ENCODE measurements at places on chromosomes 2 and 18. TPM values are rescaled to one million over a fixed set of nuclear protein-coding genes. Genes with fewer than 3 reads are reported as not detected.
A peak's percentile ranks its signal among the peaks of the same experiment; 100 is the strongest.

Gene SERPINB4
- total RNA-seq, result not detected

- no peak for DNase-seq
- no peaks in the 10 kb centered on the region for H3K27me3 ChIP-seq
- H3K27ac ChIP-seq, result no peak overlapping the region
- H3K4me1 ChIP-seq, result no peaks in the 10 kb centered on the region
Observed at GRCh38 chr18:50115095-50115494, 79.9 kb downstream of the MYO5B start.

GRCh38 chr2:96734880-96735583, 4.8 kb downstream of the LMAN2L start:
- H3K36me3 ChIP-seq, result peaks cover 7% of the 10 kb centered on the region
- no peak overlapping the region for H3K4me3 ChIP-seq
- DNase-seq, result no peak
- peaks cover 6% of the 10 kb centered on the region for H3K4me1 ChIP-seq
- H3K27me3 ChIP-seq, result no peaks in the 10 kb centered on the region
- H3K27ac ChIP-seq, result no peak overlapping the region

DNA sequence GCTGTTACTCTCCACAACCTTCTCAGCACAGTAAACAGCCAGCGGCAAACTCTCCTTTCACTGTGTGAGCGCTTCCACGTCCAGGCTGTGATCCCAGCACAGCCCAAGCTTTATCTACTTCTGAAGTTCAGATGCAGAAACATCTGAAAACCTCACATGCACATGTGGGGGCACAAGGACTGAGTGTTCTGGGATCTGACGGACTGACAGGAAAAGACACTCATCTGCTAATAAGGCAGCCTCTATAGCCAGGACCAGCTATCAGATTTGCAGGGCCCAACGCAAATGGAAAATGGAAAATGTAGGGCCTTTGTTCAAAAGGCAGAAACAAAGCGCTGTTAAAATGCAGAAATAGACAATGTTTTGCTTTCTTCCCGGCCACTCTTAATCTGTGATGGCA, 133.8 kb upstream of the ARHGAP28 start:
- H3K4me3 ChIP-seq, result no peak overlapping the region
- no peak overlapping the region for H3K27ac ChIP-seq
- H3K36me3 ChIP-seq, result no peaks in the 10 kb centered on the region
- H3K4me1 ChIP-seq, result no peaks in the 10 kb centered on the region
- no peak for DNase-seq
- H3K27me3 ChIP-seq, result no peaks in the 10 kb centered on the region

DNA sequence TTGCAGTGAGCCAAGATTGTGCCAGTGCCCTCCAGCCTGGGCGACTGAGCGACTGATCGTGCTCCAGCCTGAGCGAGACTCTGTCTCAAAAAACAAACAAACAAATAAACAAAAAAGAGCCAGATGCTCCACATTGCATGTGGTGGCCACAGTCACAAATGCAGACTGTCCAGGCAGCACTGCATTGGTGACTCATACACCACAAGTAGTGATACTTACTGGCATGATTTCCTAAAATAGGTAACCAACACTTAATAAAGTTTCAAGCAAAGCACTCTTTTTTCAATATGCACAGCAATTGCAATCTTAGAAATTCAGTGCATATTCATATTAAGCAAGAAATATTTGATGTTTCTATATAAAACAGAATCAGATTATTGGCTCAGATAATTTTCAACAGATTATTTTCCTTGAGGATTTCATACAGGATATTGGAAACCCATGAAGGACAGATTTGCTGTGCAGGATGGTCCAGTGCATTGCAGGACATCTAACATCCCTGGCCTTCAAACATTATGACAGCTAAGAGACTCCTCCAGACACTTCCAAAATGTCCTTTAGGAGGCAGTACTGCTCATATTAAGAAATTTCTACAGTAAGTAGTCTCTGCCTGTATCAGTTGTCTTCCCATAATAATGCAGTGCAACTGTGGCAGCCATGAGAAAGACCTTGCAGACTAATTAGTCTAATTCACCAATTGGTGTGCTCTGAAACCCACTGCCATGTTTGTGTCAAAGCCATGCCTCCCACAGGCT, 10.5 kb upstream of the SLC1A4 start:
- no peak overlapping the region for H3K4me3 ChIP-seq
- no peaks in the 10 kb centered on the region for H3K36me3 ChIP-seq
- peak; percentile 7 for DNase-seq

DNA sequence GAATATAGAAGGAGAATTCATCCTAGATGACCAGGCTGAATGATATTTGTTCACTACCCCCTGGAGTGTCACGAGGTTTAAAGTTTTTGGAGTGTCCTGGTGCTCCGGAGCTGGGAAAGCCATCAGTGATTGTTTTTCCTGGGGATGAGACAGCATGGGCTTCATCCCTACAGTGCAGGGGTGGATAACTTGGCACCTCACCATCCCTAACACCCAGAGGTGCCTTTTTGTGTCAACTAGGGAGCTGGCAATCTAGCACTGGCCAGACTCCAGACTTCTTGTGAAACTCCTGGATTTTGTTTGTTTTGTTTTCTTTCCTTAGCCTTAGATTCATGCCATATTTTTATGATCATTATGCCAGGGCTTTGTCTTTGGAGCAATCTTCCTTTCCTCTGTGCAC, 164.8 kb downstream of the PRKCE start:
- H3K27me3 ChIP-seq, result no peaks in the 10 kb centered on the region
- DNase-seq, result no peak
- H3K4me1 ChIP-seq, result no peaks in the 10 kb centered on the region

- H3K4me3 ChIP-seq, result no peak within 1 kb of the TSS
- H3K27me3 ChIP-seq, result peaks cover 9% of the 10 kb centered on the region
- no peak for DNase-seq
- H3K4me1 ChIP-seq, result no peaks in the 10 kb centered on the region
Observed at GRCh38 chr2:227163998-227164762, at the start of the genes COL4A3 and COL4A4. Gene COL4A3, plus strand, starts transcription at chr2:227164624. Its CDS starts 103 bp downstream, at chr2:227164727. Gene COL4A4, minus strand, starts transcription at chr2:227164205. Its CDS starts 16,722 bp downstream, at chr2:227147483.

DNA sequence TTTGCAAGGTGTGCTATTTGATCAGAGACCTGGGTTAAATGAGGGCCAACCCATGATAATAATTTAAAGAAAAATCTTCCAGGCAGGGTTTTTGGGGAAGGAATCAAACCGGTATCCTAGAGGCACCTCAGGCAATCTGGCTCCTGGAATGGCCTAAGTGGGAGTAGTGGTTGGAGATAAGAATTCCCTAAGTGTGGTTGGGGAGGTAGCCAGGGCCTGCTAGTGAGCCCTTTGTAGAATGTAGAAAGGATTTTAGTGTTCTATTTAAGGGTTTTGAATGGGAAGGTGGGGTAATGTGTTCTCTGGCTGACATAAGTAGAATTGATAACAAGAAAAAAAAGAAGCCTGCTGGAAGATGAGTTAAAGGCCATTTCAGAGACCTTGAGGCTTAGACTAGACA, 422.2 kb downstream of the XIRP2 start:
- no peaks in the 10 kb centered on the region for H3K27me3 ChIP-seq
- H3K4me3 ChIP-seq, result no peak overlapping the region
- DNase-seq, result no peak
- H3K4me1 ChIP-seq, result no peaks in the 10 kb centered on the region
- no peaks in the 10 kb centered on the region for H3K36me3 ChIP-seq
- no peak overlapping the region for H3K27ac ChIP-seq

Data from naive thymus-derived CD4-positive, alpha-beta T cell (primary cell).